ENCODE measurements at places on chromosomes 13 and 19.

GRCh38 chr13:26759907-26760831, at the start of gene GPR12:
Gene GPR12, minus strand, starts transcription at chr13:26760786. Its CDS starts 959 bp downstream, at chr13:26759827.
- DNase-seq: no peak

- DNase-seq: no peak
These were observed 6.7 kb upstream of the CHERP start for GRCh38 chr19:16548956-16549355.

- DNase-seq: no peak
These were observed 44.0 kb upstream of the TFDP1 start for GRCh38 chr13:113540523-113540922.

GRCh38 chr19:53463263-53463662, 4.3 kb upstream of the ZNF813 start:
- DNase-seq: no peak

- no peak for DNase-seq
These were observed 256.9 kb downstream of the DLEU7 start for GRCh38 chr13:50586414-50587083.

- peak; percentile 24 for DNase-seq
These were observed 30.2 kb upstream of the CD33 start for GRCh38 chr19:51194527-51195315.

DNA sequence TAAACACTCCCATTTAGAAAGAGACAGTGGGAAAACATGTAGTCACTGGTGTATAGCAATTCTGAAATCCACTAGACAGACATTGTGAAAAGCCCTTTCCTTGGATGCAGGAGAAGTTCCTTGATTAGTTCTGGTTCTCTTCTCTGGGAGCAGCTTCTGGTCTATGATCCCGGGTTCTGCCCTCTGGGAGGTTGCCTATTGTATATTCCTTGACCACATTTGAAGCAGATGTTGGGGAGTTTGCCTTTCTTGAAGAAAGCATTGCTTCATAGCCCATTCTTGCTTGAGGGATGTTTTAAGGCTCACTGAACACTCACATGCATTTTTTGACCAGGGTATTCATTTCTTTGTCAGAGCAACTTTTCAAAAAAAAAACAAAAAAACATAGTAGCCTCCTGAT, 211.9 kb downstream of the NDFIP2 start:
- DNase-seq: no peak

GRCh38 chr19:28927456-28927855, 285.5 kb downstream of the UQCRFS1 start:
- no peak for DNase-seq

- DNase-seq: no peak
These were observed 18.1 kb downstream of the RNASEH2B start for GRCh38 chr13:50927701-50928100.

DNA sequence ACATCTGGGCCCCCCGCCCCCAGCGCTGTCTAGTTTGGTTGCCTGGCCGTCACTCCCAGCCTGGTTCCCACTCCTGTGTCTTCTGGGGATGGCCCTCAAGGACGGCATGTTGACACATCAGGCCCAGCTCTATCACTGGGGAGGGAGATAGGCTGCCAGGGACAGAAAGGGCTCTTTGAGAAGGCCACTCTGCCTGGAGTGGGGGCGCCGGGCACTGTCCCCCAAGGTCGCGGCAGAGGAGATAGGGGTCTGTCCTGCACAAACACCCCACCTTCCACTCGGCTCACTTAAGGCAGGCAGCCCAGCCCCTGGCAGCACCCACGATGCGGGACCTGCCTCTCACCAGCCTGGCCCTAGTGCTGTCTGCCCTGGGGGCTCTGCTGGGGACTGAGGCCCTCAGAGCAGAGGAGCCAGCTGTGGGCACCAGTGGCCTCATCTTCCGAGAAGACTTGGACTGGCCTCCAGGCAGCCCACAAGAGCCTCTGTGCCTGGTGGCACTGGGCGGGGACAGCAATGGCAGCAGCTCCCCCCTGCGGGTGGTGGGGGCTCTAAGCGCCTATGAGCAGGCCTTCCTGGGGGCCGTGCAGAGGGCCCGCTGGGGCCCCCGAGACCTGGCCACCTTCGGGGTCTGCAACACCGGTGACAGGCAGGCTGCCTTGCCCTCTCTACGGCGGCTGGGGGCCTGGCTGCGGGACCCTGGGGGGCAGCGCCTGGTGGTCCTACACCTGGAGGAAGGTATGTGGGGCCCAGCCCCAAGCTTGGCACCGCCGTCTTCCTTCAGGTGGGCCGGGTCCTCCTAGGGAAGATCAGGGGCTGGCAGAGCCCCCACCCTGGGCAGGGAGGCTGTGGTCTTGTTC, at the start of gene AMH:
AMH (plus strand) TSS at position 314 of the 857 bp plus-strand sequence; CDS start at position 324, 10 bp downstream.
- no peak for DNase-seq

DNA sequence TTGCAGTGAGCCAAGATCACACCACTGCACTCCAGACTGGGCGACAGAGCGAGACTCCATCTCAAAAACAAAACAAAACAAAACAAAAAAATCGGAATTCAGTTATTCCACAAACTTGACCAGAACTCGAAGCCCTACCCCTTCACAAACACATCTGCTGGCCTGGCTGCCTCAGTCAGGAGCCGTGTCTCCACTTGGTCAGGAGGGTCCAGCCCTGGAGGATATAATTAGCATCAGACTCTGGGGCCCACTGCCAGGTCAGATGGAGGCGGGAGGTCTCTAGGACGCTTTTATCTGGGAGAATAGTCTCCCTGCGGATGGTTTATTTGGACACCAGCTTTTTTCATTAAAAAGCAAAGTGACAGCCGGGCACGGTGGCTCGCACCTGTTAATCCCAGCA, 8.0 kb downstream of the ELL start:
- no peak for DNase-seq

DNA sequence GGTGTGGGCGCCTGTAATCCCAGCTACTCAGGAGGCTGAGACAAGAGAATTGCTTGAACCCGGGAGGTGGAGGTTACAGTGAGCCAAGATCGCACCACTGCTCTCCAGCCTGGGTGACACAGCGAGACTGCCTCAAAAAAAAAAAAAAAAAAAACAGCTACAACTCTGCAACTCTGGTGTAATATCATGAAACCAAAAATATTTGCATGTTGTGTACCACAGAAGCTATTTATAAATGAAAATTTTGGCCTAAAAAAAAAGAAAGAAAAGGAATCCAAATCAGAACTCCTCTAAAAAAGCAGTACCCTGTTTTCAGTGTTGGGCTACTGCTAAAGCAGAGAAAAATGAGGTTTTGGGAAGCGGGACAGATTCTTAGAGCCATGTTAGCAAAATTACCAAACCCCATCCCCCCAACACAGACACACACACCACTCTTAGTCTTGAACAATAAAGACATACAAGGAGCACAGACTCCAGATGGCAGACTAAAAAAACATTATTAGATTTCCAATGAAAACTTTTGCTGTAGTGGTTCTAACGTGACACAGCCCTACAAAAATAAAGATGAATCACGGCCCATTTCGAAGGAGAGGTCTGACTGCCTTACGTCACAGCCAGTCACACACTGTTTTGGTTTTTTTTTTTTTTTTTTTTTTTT, 51.5 kb downstream of the INSR start:
- DNase-seq: no peak

DNA sequence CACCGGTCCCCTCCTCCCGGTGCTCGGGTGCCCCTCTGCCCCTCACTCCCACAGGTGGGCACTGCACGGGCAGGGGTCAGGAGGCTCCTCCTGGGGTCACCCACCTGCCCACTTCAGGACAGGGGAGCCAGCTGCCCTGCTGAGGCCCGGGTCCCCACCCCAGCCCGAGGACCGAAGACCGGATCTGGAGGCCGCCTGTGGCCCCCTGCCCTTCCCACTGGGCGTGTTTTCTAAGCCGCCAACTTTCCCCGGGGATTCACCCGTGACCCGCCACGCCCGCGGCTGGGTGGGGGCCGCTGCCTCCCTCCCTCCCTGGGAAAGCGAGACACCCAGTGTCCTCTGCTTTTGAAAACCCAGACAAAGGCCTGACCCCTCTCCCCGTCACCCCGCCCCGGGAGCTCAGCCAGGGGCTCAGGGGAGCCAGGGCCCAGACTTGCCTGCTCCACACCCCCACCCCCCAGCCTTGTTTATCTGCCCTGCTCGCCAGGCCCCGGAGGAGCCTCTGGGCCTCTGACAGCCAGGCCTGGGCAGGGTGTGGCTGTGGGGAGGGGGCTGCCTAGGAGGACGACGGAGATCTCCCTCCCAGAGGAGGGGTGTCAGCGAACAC, 1.3 kb downstream of the PALM start:
- DNase-seq: no peak

DNA sequence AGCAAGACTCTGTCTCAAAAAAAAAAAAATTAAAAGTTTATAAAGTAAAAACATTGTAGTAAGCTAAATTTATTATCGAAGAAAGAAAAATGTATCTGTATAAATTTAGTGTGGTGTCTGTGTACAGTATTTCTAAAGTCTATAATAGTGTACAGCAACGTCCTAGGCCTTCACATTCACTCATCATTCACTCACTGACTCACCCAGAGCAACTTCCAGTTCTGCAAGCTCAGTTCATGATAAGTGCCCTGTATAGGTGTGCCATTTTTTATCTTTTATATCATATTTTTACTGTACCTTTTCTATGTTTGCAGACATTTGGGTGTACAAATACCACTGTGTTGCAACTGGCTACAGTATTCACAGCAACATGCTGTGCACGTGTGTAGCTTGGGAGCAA, 118.1 kb downstream of the TNFRSF19 start:
- DNase-seq: no peak

- no peak for DNase-seq
These were observed 16.7 kb downstream of the MYBPC2 start for GRCh38 chr19:50449236-50449899.

DNA sequence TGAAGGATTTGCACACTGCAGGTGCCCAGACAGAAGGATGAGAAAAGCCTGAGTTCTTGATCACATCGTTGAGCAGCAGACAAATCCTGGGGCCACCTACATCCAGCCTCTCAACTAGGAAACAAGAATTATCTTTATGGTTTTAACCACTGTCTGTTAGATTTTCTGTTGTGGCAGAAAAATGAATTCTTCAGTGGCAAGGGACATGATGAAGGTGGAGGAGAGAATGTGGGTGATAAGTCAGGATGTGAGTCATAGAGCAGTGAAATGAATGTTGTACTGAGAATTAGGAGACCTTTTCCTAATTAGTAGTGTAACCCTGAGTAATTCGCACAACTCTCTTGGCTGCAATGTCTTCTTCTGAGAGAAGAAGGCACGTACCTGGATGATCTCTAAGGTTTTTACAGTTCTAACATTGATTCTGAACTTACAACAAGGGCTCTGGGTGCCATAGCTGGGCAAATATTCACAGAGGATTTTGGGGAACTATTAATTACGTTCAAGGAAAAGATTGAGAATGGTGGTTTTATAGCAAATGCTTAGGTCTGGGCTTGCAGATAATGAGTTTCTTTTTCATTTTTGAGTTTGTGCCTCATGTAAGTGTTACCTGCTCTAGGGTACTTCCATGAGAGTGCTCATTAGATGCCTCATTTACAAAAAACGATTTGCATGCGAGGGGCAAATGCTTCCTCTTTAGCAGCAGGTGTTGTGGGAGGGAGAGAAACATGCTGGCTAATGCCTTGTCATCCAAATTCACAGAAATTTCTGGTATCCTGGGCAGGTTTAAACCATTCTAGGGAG, 111.0 kb upstream of the KL start:
- peak; percentile 88 for DNase-seq

DNA sequence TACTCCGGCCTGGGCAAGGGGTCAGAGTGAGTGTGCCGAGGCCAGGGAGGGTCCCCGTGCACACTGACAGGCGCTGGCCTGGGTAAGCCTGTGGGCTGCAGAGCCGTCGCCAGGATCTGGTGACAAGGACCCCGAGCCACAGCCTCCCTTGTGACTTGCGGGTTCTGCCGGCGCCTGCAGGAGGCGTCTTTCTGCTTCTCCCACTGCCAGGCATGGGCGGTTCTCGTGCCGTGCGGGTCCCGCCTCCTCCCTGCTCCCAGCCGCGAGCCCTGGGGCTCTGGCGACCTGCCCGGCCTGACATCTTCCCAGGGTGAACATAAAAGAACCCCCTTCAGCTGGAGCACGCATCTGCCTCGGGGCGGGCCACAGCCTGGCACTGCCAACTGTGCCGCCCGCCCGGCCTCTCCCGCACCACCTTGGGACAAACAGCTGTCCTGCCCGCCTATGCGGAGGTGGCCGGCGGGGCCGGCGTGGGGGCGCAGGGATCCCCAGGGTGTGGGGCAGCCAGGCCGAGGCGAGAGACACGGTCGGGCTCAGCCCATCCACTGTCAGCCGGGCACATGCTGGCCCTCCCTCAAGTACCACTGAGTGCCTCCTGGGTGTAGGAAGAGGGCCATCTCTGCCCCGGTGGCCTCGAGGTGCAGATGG, 1.5 kb upstream of the HCN2 start:
- peak; percentile 69 for DNase-seq

DNA sequence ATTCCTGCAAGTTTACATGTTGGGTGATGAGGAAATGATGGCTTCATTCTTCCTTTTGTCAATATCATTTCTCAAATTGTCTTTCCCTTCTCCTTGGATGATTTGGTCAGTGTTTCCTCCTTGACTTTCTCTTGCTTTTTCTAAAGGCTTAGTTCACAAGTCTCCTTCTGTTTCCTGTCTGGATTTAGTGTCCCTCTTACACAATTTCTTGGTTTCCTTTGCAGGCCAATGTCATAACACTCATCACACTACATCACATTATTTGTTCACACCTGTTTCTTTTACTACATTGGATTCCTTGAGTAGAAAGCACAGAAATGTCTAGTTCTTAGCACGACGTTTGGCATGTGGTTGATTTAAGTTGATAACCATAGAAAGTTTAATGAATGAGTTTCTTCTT, 490.7 kb downstream of the TDRD3 start:
- no peak for DNase-seq

GRCh38 chr19:33458807-33459206, 62.8 kb downstream of the PEPD start:
- no peak for DNase-seq

- no peak for DNase-seq
These were observed 133.6 kb downstream of the STK24 start for GRCh38 chr13:98443329-98443728.

DNA sequence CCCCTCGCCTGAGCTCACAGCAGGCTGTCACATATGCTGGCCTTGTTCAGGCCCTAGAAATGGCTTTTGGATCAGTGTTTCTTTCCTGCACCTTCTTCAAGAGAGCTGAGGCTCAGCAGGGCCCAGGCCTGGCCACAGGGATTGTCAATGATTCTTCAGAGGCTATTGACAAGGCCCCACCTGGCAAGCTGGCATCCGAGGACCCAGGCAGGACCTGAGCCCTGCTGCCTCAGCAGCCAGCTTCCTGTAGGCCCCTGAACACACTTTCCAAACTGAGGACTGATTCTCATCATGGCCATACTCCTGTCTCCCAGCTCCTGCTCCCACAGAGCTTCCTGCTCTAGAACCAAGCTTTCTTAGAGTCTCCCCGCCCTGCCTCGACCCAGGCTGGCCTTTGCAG, 136.8 kb downstream of the UQCRFS1 start:
- no peak for DNase-seq

- DNase-seq: no peak
These were observed 6.3 kb downstream of the KCTD12 start for GRCh38 chr13:76879883-76880270.

- no peak for DNase-seq
These were observed 87.0 kb upstream of the HTR2A start for GRCh38 chr13:46983881-46984280.

DNA sequence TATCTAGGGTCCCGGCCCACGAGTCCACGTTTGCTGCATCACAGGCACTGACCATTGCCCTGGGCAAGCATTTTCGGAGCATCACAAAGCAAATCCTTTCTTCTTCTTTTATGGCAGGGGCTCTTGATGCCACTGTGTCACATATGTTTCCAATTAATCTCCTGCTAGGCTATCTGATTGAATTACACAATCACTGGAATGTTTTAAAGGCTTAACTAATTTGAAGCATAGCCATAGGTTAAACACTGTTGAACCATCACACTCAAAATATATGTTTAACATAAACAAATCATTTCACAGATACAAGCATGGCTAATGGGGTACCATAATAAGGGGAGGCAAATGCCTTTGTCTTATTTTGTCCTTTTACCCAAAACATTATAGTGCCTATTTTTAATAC, 338.3 kb downstream of the POU4F1 start:
- DNase-seq: no peak

Data from activated CD4-positive, alpha-beta T cell treated with anti-CD3 and anti-CD28 coated beads, Interleukin-2, Interleukin-4, amounts not matched to agents 100 ng/mL and 50 ng/mL, durations not matched to agents 16 hours and 8 hours (primary cell).